ENCODE measurements at places on chromosomes 6 and 20.

- DNase-seq, result no peak
Observed at GRCh38 chr20:32920066-32920465, 61.3 kb downstream of the EFCAB8 start.

- DNase-seq, result no peak
Observed at GRCh38 chr6:153962555-153962954, 76.5 kb upstream of the OPRM1 start.

DNA sequence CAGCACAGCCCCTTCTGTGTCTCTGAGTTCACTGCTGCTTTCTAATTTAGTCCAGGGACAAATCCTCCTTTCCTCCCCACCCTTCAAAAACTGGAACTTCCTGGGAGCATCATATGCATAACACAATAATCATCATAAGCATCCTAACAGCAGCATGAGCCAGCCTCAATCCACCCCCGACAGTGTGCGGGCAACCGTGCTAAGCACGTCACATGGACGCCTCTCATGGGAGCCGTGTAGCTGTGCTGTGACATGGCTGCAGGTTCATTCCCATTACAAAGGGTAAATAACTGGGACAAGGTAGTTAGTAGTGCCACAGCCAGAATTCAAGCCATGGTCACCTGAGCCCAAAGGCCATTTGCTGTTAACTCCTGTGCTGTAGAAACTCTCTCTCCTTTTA lies 24.5 kb upstream of the ULBP3 start:
- no peak for DNase-seq

GRCh38 chr6:159110013-159110412 lies 59.2 kb upstream of the FNDC1 start:
- no peak for DNase-seq

- no peak for DNase-seq
Observed at GRCh38 chr6:16519265-16520242, 241.7 kb downstream of the ATXN1 start.

- DNase-seq, result no peak
Observed at GRCh38 chr20:63402860-63403220, 41.7 kb upstream of the CHRNA4 start.

GRCh38 chr6:73782911-73783310 lies 86.9 kb downstream of the CD109 start:
- DNase-seq, result no peak

Measured in stimulated activated CD4-positive, alpha-beta T cell treated with anti-CD3 and anti-CD28 coated beads, Interleukin-12 subunit alpha, Interleukin-12 subunit beta, amount 100 ng/mL, for 4 hours (primary cell).